ENCODE measurements at places on chromosomes 4 and X.

- DNase-seq: peak; percentile 56
These were observed 71.6 kb downstream of the STX18 start for GRCh38 chr4:4470208-4470607.

- DNase-seq: no peak
These were observed 43.9 kb upstream of the HMX1 start for GRCh38 chr4:8915201-8916200.

GRCh38 chrX:40543661-40544328 is 37.0 kb upstream of the ATP6AP2 start:
- DNase-seq: peak; percentile 43

DNA sequence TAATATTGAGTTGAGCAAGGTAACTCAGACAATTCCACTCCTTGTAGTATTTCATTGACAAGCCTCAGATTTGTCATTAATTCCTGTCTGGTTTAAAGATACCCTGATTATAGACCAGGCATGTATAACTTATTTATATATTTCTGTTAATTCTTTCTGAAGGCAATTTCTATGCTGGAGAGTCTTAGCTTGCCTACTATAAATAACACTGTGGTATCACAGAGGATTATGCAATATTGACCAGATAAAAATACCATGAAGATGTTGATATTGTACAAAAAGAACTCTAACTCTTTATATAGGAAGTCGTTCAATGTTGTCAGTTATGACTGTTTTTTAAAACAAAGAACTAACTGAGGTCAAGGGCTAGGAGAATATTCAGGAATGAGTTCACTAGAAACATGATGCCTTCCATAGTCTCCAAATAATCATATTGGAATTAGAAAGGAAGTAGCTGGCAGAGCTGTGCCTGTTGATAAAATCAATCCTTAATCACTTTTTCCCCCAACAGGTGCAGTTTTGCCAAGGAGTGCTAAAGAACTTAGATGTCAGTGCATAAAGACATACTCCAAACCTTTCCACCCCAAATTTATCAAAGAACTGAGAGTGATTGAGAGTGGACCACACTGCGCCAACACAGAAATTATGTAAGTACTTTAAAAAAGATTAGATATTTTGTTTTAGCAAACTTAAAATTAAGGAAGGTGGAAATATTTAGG is 821 bp downstream of the CXCL8 start:
- no peak for DNase-seq

DNA sequence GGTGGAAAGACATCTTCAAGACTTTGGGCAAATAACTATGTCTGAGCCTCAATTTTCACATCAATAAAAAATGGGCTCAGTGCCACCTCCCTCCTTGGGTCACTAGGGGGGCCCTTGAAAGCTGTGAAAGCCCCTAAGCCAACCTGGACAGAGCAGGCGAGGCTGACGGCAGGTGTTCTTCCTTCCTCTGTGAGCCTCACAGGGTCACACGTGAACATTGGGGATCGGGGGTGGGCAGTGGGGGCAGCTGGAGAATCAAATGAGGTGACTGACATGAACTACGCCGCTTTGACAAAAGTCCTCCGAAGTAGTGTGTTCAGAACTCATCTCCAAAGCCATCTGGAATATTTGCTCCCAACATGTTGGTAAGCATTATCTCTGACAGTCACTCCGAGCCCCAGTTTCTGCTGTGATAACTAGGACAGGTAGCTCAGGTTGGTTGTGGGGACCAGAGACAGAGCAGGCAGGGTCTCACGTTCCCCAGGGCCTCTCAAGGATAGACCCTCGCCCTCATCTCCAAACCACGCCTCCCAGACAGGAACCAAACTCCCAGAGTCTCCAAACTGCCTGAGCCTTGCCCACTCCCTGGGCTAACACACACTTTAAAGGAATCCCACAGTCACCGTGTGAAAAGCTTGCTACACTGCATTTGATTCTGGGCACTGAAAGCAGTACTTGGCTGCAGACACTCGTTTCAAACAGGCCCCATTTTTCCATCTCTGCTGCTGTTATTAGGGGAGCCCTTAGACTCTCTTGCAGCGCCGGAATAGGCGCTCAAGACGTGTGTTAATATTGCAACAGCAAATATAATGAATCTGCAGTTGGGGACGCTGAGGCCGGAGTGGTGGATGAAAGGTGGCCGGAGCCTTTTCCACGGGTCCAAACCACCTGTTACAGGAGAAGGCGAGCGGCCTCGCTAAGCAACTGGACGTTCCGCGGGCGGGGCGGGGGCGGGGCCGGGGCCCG is 717 bp upstream of the WFS1 start:
- no peak for DNase-seq

DNA sequence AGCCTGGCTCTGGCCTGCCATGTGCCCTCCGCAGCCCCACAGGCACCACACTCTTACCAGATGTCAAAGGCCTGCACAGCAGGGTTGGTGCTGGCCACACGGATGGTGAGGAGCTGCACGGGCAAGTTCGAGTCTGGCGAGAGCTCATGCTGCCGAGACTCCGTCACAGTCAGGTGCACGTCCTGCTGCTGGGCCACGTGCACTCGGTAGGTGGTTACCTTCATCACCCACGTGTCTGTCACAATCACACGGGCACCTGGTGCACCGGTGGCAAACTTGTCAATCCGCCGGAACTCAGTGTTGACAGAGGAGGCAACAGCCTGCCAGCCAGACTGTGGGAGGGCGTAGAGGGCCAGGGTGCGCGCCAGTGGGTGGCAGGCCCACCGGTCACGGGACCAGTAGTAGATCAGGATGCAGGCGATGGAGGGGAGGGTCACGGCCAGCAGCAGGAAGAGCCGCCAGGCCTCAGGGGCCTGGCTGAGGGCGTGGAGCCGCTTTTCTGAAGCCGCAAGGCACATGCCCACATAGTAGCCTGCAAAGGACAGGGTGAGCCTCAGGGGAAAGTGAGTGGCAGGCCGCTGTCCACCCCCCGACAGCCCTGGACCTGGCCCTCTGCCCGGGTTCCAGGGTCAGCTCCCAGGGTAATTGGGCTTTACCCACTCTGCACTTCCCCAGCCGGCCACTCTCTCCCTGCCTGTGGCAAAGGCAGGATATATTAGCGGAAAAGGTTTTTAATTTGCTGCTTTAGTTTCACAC is 2.9 kb downstream of the TMEM129 start:
- DNase-seq: no peak

DNA sequence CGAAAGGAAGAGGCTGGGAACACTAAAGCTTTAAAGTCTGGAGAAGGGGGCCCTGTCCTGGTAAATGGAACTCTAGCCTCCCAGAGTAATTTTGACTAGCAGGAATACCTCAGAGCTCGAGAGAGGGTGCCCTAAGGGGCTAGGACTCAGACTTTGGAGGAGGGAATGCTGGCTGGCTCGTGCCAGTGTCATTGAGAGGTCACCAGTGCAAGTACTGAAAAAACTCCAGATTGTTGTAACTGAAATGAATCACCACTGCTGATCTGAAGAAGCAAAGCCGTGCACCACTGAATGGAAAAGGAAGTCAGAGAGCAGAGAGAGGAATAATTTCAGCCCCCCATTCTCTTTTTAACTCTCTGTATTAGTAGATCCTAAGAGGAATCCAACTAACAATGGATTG is 690.2 kb downstream of the FAT4 start:
- peak; percentile 23 for DNase-seq
